ENCODE measurements at places on chromosomes 16 and 17. TPM values are rescaled to one million over a fixed set of nuclear protein-coding genes. Genes with fewer than 3 reads are reported as not detected.

KRTAP3-2 gene
- not detected for total RNA-seq

GGT6 gene
- not detected for total RNA-seq

SCN4A gene
- 0.16 TPM for total RNA-seq

GFAP gene
- 0.17 TPM for total RNA-seq

HS3ST3A1 gene
- 11.2 TPM for total RNA-seq

SLC16A13 gene
- 0.47 TPM for total RNA-seq

ANKRD40CL gene
- total RNA-seq = not detected

CCL8 gene
- not detected for total RNA-seq

KRTAP1-5 gene
- not detected for total RNA-seq

SALL1 gene
- 0.16 TPM for total RNA-seq

OR2C1 gene
- total RNA-seq = 0.43 TPM

SLC5A11 gene
- not detected for total RNA-seq

SEC14L5 gene
- total RNA-seq = 0.94 TPM

MMP25 gene
- total RNA-seq = not detected

NGFR gene
- 0.26 TPM for total RNA-seq

SOST gene
- not detected for total RNA-seq

SP6 gene
- under 0.01 TPM for total RNA-seq

LAT gene
- total RNA-seq = 1.1 TPM

VTN gene
- total RNA-seq = 0.09 TPM

CD300LG gene
- total RNA-seq = not detected

KRT222 gene
- not detected for total RNA-seq

PRAC1 gene
- not detected for total RNA-seq

RPL27 gene
- total RNA-seq = 1,668 TPM

RAB37 gene
- total RNA-seq = 0.60 TPM

ZP2 gene
- total RNA-seq = not detected

SYNGR2 gene
- 3.0 TPM for total RNA-seq

PABPN1L gene
- not detected for total RNA-seq

SLC38A8 gene
- total RNA-seq = not detected

CCDC200 gene
- total RNA-seq = 0.16 TPM

SLC6A2 gene
- total RNA-seq = not detected

CSNK1D gene
- 46.2 TPM for total RNA-seq

C16orf74 gene
- 11.5 TPM for total RNA-seq

PRR35 gene
- not detected for total RNA-seq

SLC9A5 gene
- total RNA-seq = 2.2 TPM

TBC1D3E gene
- not detected for total RNA-seq

ZNF205 gene
- total RNA-seq = 12.1 TPM

Measured in bronchial smooth muscle cell (primary cell).